ENCODE measurements at places on chromosomes 11 and 22.

DNA sequence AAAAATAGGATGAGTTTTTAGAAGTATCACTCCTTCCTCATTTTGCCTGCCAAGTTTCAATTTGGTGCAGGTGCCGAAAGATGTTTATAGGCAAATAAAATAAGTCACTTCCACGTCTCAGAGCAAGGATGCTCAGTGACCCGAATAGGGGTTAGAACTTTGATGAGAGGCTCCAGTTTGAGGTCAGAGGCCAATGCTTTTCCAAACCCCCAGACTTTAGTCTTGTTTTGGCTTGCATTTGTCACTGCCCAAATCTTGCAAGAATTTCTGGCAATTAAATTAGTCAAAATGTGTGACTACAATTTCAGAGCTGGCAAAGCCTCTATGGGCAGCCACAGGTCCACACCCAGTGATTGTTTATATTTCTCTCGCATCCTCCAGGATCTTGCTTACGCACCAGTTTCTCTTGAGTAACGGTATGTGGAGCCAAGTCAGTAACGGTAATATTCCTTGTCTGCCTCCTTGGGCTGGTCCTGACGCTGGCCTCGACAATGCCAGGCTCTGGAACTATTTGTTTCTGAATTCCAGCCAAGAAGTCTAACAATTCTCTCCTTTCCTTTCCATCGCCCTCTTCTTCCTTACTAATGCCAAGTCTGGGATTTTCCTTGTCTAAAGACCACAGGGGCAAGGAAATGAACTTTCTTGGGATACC lies 9.9 kb upstream of the NUP160 start:
- no peak for DNase-seq

DNA sequence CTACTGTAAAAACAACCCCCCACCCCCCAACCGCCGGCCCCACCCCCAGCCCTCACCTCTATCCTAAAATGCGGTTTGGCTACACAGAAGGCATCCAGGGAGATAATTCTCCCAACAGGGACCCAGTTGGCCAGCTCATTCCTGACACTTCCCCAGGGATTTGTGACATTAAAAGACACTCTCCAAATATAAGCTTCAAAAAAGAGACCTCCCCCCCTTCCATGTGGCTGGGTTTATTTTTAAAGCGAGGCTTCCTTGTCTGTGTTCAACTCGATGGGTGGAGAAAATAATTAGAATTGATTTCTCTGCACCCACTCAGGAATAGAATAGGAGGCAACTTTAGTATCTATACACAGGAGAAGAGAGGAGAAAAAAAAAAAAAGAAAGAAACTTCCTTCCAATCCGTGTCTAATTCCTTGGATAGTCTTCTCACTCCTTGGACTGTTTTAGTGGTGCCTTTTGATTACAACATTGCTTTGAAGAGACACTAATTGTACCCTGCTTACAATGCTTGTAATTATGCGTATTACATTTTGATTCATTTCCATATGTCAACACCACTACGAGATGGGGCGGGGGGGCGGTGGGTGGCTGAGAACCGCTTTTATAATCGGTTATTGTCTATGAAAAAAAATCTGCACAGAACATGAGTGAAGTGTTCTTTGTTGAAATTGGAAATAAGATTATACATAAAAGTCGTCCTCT lies 500.4 kb downstream of the MIAT start:
- DNase-seq: no peak

DNA sequence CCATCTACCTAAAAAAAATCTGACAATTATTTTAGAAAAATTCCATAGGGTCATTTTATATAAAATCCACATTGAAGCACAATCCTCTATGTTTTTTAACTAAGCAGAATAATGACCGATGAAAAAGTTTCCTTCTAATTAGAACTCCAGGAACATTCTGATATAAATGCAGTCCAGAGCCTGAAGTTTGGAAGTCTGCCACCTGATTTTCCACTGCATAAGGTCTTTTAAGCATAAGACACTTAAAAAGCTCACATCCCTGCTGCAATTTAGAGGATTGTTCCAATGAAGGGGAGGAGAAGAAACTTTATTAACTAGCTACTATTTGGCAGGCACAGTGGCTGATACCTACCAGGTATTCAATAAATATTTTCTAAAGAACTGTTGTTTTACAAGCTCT lies 570.3 kb upstream of the ANO5 start:
- no peak for DNase-seq

- no peak for DNase-seq
Measured at GRCh38 chr11:9972989-9973388, 309.1 kb downstream of the SWAP70 start.

DNA sequence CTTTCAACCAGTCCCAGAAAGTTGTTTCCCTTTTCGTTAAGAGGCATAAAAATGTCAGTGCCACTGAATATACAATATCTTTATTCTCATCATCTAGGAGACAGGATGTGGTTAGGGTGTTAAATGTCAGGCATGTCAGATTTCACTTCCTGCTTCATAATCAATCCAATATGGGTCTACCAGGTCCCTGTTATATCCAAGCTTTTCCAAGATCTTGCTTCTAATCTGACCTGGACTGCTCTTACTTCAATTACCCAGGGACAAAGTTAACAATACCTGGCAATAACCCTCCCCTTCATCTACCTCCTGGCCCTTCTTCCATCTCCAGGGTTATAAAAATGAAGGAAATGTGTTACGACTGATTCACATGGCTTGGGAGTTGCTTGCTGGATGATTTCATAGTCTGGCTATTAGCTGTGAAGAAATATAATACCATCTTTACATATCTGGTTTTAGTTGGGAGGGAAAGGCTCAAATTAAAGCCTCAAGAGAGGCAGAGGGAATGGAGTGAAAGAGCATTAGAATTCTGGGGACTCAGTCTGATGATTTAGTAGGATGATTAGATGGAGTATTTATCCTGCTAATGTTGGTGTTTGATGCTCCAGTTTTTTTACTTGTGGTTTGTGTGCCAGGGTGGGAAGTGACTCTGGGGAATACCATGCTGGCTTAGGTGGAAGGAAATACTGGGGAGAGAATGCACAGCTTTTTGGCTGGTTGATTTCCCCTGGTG lies 534.3 kb downstream of the ETS1 start:
- DNase-seq: no peak

GRCh38 chr11:48006301-48006992 lies 26.1 kb downstream of the PTPRJ start:
- no peak for DNase-seq

GRCh38 chr11:67614730-67615714 lies 8.3 kb downstream of the NDUFV1 start:
- DNase-seq: no peak

GRCh38 chr11:20090654-20091374 lies 69.5 kb downstream of the DBX1 start:
- DNase-seq: no peak

GRCh38 chr11:43746670-43747069 lies 66.1 kb downstream of the HSD17B12 start:
- no peak for DNase-seq

DNA sequence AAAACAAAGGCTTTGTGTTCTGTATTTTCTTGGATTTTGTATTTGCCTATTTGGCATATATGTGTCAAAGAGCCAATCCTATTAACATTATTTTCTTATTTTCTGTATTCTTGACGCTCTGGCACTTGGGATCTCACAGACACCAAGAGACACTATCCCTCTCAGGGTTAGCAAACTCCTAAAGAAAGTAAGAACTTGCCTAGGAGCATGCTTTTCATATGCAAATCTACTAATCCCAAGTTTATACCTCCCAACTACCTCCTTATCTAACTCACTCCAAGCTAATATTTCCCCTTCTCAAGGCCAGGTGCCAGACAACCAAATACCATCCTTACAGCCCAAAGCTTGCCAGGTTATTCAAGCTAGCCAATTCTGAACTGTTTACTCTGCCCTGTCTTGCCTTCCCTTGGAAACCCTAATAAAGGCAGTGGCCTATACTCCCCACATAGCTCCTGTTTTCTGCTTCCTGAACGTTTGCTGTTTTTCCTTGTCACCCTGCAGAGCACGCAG lies 455.4 kb upstream of the ANO3 start:
- DNase-seq: no peak

GRCh38 chr22:35477911-35478582 lies 62.6 kb upstream of the RASD2 start:
- no peak for DNase-seq

- no peak for DNase-seq
Measured at GRCh38 chr11:44136176-44136945, 40.9 kb downstream of the EXT2 start.

DNA sequence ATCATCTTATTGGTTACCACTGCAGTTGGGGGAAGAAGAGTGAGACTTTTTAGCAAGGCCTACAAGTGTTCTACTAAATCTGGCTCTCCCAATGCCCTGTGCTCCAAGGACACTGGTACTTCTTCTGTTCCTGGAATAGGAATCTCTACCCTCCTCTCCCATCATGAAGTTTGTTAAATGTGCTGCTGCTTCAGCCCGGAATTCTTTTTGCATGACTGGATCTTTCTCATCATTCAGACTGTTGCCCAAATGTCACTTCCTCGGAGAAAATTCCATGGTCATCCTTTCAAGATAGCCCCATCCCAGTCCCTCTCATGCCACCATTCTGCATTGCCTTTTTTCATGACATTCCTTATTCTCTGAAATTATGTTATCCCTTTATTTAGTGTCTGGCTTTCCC lies 400.8 kb downstream of the SOX6 start:
- DNase-seq: no peak

GRCh38 chr11:100778166-100778785 lies 91.2 kb downstream of the ARHGAP42 start:
- no peak for DNase-seq

GRCh38 chr11:106022795-106023275 lies 795 bp upstream of the MSANTD4 start:
- DNase-seq: no peak

DNA sequence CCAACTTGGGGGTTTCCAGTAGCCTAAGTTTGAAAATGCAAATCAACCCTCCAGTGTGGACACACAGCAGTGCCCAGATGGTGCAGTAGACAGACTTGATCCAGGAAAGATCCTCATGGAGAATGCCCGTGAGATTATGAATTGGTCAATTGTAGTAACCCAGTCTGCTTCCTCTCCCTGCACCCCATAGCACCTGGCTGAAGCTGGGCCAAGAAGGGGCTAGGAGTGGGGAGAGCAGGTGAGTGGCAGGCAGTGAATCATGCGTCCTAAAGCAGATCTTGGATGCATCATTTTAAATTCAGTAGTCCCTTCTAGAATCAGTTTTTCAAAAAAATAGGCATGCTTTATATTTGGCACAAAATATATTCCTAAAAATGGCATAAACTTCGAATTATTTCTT lies 52.2 kb downstream of the CYB5R2 start:
- no peak for DNase-seq

DNA sequence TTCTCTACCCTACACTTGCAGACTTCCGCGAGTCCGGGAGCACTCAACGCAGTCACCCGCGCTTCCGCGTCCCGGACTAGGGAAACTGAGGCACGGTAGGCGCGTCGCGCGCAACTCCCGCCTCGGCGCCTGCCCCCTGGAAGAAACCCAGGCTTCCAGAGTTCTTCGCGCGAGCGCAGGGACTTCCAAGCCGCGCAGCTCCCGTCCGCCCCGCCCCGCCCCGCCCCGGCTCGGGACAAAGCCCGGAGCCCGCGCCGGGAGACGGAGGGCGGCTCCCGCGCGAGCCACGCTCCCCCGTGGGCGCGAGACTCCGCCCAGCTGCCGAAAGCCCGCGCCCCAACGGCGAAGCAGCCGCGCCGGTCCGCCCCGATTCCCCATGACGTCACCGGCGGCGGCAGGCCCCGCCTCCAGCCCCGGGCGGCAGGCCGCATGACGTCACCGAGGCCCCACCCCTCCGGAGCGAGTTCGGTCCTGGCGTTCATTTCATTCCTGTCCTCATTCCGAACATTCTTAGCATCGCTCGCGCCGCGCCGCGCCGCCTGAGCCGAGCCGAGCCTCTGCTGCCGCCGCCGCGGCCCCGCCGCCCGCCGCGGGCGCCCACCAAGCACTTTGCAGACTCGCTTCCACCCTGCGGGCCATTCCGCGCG lies at the start of gene TEAD1:
TSS of gene TEAD1 (plus strand) at position 498 of the 647 bp plus-strand sequence.
- DNase-seq: peak; percentile 92

- no peak for DNase-seq
Measured at GRCh38 chr22:43393132-43393843, 18.5 kb upstream of the MPPED1 start.

DNA sequence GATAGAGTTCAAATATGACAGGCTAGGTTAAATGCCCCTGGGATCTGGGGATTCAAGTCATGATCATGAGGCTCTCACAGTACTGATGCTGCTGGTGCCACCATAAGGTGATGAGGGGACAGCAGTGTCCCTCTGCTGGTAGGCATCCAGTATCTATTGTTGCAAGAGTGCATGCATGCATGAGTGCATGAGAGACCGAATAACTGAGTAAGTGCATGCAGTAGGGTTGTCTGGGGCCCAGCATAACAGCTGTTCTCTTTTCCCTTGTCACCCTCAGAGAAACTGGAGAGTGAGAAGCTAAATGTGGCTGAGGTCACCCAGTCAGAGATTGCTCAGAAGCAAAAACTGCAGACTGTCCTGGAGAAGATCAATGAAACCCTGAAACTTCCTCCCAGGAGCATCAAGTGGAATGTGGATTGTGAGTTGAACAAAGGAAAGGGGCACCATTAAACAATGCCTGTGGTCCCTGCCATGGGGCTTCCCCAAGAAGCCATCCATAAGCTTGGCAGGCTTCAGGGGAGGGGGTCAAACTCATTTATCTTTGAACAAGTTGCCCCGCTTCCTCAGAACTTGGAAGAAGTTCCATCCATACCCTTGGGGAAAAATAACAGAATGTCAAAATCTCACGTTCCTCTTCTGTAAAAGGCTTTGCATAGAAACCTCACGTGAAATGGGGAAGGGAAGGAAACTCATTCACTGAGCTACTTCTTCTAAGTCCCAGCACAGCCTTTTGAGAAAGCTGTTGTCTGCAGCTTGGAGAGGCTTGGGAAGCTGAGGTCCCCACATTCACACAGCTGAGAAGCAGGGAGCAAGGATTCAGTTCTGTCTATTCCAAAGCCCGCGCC lies 119.0 kb downstream of the PARVA start:
- no peak for DNase-seq

- no peak for DNase-seq
Measured at GRCh38 chr11:76075716-76076115, 130.6 kb downstream of the WNT11 start.

DNA sequence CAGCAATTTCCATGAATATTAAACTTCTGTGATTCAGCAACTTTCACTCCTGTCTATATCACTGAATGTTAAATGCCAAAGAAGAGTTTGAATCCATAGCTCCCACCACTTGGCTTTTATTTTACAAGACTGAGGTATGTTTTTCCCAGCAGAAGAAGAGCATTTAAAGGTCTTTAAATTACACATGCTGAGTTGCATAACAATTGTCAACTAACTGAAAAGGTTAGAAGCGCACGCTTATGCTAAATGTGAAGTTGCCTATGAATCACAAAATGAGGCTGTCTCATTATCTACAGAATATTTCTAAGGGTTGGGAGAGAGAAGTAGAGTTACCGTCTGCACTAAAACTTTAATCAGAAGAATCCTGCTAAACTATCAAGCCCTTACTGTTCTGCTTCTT lies 1086.3 kb downstream of the FAM181B start:
- DNase-seq: no peak

- no peak for DNase-seq
Measured at GRCh38 chr11:31421820-31422219, 52.2 kb downstream of the DNAJC24 start.

- no peak for DNase-seq
Measured at GRCh38 chr11:123742724-123743120, 1.3 kb upstream of the ZNF202 start.

Data from D721Med (cell line).